ENCODE measurements at places on chromosomes 7 and 10.

DNA sequence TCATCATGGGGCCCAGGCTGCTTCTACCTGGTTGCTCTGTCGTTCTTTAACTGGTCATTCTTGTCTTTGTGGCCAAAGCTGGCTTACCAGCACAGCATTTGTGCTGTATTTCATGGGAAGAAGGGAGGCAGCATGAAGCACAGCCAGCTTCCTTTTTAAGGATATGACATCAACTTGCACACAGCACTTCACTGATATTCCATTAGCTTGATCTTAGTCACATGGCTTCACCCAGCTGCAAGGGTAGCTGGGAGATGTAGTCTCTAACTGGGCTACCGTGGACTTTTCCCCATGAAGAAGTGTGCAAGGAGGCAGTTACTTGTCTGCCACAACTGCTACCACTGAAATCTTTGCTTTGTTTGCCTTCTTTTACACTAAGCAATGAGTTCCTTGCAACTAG, 525.2 kb downstream of the LRMDA start:
- no peak for DNase-seq

DNA sequence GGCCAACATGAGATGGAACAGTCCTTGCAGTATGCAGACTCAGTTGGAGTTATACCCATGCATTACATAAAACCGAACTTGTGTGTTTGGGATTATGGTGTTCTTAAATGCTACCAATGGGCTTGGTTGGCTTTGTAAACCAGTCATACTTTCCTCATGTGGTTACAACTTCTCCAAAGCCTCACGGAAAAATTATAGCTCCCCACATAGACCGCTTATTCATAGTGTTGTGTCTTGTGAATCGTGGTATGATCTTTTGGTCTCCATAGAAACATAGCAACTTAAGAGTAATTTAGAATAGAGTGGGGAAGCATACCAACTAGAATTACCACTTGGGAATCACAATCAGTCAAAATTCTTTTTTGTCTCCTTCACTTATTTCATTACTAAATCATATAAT, 112.3 kb upstream of the FZD1 start:
- DNase-seq, result no peak

DNA sequence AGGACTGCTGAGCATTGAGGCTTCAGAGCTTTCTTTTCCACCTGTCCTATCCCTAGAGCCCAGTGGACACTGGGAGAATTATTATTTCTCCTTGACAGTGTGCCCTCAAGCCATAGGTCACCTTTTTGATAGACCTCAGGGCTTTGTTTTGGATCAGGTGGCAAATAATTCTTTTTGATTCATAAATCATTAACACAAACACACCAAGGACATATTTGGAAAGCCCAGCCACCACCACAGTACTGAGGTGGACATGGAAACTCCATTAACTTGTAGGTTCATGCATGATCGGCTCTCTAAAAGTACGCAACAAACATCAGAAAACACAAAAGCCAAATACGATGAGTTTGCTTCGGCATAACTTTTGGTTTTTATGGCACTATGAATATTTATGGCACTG, 17.8 kb upstream of the PLEKHS1 start:
- no peak for DNase-seq

DNA sequence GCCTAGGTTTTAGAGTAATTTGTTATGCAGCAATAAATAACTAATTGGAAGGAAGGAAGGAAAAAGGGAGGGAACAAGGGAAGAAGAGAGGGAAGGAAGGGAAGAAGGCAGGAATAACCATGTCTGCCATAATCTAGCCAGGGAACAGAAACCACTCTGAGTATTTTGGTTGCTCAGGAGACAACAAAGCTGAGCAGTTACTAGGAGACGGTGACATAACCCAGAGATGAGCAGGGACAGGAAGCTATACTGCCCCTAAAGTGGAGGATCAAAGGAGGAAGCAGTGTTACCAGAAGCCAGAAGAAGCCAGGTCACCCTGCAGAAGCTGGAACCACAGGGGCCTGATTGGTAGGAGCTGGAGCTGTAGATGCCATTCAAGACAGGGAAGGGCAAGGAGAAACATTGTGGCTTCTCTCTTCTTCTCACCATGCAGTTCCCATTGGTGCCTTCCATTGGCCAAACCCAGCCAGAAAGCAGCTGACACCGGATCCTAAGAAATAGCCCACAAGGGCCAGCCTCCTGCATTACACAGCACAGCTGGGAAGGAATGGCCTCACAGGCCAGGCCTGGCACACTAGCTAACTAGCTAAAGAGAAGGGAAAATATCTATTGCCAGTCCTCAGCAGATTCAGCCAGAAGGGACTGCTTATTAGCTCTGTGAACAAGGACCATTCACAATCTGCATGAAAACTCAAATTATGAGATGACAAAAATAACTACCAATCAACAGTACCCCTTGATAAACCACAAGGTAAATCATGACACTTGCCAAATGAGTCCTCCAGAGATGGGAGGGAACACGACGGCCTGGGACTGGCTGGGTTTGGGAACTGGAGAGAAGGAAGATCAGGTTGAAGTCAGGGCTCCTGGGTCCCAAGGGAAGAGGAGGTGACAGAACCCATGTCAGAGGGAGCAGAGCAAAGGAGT, 184.5 kb upstream of the NFE2L3 start:
- peak; percentile 79 for DNase-seq

- no peak for DNase-seq
Measured at GRCh38 chr7:135929722-135930141, 47.4 kb downstream of the MTPN start.

GRCh38 chr10:5688587-5688986, 3.9 kb downstream of the TASOR2 start:
- DNase-seq, result no peak

DNA sequence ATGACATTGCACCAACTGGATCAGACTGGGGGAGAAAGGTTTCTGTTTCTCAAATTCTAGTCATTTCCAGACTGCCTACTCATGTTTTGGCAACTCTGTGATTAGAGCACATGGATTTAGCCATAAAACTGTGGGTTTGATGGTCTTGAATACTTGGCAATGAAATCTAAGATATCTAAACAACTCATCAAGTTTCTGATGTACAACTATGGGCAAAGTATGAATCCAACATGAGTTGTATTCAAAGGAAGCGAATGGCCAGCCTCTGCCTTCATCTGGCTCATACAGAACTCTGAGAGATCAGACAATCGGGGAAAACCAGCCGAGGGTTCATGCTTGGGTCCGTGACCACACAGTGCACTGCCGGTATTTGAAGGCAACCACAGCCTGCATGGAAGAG, 144.3 kb downstream of the ADAM12 start:
- DNase-seq, result no peak

DNA sequence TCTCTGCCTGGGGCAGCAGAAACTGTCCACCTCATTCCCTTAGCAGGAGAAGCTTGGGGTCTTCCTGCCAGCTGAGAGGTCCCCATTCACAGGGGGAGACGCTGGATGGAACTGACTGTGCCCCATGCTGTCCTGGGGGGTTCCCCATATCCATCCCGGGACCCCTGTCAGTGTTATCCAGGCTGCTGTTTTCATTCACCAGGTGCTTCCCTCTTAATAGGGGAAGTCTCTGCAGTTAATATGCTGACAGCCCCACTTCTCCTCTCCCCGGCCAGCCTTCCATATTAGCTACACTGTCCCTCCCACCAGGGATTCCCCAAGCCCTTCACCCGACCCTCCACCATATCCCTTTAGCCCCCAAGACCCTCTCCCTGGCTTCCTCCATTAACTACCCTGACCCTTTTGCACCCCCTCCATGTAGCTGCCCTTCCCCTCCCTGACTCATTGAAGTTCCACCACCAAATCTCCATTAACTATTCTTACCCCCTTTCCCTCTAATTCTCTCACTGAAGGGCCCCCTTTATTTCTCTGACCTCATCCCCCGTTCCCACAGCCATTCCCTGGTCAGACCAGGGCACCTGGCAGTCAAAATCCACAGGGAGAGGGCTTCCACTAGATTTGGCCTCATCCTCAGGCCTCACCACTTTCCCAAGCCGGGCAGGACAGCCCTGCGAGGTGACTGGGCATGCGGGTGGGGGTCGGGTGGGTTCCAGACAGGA, 92.0 kb upstream of the PAX2 start:
- no peak for DNase-seq

- no peak for DNase-seq
Measured at GRCh38 chr10:86711513-86712316, 43.4 kb downstream of the LDB3 start.

DNA sequence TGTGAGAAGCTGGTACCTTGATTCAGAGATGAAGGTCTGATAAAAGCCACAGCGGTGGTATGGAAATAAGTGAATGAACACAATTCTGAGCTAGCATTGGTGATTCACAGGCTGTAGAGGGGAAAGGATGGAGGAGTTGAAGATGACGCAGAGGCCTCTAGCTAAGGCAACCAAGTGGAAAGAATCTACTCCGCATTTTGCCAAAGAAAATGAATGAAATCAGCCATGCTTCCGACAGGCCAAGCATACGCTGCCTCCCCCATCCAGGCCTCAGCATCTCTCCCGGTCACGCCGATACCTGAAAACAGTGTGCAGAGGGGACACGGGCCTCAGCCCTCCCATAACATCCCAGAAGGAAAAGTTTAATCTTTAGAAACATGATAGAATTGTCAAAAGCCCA, 124.3 kb upstream of the UNC5B start:
- no peak for DNase-seq

- DNase-seq, result no peak
Measured at GRCh38 chr7:108614896-108615295, 45.2 kb downstream of the DNAJB9 start.

- DNase-seq, result peak; percentile 24
Measured at GRCh38 chr10:71302874-71303568, 16.0 kb upstream of the SLC29A3 start.

- no peak for DNase-seq
Measured at GRCh38 chr7:151088856-151089699, 2.8 kb downstream of the AGAP3 start.

DNA sequence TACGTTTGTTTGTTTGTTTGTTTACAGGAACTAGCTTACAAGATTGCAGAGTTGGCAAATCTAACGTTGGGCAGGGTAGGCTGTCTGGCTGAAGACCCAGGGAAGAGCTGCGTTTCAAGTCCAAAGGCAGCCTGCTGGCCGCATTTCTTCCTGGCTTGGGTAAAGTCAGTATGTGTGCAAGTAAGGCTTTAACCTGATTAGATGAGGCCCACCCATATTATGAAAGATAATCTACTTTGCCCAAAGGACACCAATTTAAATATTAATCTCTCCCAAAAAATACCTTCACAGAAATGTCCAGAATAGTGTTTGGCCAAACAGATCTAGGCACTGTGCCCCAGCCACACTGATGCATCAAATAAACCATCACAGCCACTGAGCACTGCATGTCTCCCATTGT, 228.9 kb upstream of the HABP2 start:
- DNase-seq, result no peak

DNA sequence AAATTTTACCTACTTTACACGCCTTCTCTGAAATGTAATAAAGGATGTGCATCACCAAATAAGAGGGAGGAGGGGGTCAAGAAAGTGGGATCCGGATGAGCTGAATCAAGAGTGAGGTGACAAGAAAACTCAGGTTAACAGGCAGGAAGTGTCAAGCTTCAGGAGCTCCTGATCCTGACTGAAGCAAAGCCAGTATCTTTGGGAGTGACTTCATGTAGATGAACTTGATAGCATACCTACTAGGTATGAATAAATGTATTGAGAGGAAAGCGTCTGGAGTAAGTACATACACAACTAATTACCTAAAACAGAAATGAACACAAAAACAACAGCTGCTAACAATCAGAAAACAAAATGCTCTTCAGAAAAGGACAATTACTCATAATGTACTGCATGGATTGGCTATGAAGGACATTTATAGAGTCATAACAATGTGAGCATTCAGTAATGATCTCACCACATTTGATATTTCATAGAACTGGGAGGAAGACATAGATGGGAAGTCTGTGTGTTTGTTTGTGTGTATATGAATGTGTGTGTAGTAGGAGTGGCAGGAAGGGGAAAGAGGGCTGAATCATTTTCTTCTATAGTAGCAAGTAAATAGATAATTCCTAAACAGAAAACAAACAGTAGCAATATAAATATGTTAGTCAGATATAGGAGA, 29.4 kb downstream of the PRKG1 start:
- no peak for DNase-seq

DNA sequence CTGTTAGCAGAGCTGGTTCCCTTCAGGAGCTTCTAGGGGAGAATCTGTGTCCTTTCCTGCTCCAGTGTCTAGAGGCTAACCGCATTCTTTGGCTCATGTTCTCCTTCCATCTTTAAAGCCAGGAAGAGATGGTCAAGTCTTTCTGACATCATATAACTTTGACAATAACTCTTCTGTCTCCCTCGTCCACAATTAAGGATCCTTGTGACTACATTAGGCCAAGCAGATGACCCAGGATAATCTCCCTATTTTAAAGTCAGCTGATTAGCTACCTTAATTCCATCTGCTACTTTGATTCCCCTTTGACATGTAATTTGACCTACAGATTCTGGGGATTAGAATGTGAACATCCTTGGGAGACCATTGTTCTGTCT, 28.1 kb upstream of the SLC26A4 start:
- no peak for DNase-seq

DNA sequence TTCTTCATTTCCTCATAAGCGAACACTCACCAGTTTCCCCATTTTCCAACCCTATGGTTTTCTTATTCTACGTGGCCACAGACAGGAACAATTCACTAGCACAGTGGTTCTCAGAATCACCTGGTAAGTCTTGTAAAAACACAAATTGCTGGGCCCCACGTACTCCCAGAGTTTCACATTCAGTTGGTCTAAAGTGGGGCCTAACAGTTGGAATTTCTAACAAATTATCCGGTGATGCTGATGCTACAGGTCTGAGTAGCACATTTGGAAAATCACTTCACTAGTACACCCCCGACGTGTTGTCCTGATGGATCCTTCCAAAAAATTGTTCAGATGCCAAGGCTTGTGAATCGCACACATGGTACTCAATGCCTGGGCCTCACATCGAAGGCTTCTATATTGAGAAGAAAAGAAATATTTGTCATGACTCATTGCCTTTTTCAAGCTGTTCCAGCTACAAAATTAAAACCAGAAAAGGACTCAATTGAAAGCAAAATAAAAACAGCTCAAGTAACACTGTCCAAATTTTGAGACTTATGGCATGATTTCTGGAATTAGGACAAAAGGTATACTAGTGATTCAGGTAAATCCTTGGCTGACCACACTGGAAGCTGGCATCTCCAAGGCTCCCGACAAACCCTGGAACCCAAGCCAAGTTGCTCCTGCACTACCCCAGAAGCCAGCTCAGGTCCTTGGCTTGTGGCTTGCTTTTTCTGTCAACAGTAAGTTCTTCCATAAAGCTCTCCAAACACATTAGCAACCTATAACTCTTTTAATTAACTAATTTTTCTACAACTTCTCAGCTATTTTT, 12.9 kb upstream of the VIM start:
- DNase-seq, result no peak

- DNase-seq, result no peak
Measured at GRCh38 chr10:44968091-44968490, 8.5 kb downstream of the RASSF4 start.

DNA sequence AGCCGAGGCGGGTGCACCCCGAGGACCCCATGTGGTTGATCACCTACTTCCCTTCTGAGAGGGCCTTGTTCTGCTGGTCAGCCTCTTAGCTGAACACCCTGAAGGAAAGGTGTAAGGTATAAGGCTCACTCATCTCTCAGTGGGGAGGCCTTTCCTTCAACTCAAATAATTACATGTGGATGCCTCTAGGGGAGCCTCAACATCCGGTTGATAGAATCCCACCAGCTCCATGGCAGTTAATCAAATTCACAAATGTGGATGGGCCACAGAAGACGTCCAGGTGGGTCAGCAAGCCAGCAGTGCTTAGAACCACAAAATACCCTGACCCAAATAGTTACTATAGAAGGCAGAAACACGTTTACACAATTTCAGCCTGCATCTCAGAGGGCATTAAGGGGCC, 37.7 kb upstream of the ZNF32 start:
- no peak for DNase-seq

- no peak for DNase-seq
Measured at GRCh38 chr10:68633281-68633680, 73.1 kb downstream of the TET1 start.

- DNase-seq, result no peak
Measured at GRCh38 chr7:50431722-50432305, 18.3 kb downstream of the FIGNL1 start.

Measured in NCI-H2029 (cell line).